ENCODE measurements at places on chromosomes 1 and 21.

DNA sequence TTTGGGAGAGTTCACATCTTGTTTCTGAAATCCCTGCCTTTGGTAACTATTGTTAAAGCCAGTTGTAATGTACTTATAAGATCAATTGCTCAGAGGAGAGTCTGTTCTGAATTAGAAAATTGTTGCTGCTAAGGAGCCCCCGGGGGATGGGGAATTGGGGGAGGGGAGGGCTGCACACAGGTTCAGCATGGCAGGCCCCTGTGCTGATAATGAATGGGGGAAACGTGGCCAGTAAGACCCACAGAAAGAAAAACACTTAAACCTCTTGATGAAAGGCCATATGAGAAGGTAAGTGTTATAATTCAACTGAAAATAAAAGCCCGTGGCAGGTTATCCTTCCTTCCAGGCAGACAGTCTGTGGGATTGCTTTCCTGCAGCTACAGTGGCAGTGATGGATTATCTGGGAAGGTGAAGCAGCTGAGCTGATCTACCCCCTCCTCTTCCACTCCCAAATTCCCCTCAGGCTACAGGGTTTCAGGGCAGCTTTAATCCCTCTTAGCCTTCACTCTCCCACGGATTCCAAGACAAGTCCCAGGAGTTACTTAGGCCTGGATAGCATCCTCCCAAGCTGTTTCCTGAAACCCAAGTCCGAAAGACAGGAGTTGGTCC, 398.8 kb downstream of the TBX15 start:
- DNase-seq, result no peak

DNA sequence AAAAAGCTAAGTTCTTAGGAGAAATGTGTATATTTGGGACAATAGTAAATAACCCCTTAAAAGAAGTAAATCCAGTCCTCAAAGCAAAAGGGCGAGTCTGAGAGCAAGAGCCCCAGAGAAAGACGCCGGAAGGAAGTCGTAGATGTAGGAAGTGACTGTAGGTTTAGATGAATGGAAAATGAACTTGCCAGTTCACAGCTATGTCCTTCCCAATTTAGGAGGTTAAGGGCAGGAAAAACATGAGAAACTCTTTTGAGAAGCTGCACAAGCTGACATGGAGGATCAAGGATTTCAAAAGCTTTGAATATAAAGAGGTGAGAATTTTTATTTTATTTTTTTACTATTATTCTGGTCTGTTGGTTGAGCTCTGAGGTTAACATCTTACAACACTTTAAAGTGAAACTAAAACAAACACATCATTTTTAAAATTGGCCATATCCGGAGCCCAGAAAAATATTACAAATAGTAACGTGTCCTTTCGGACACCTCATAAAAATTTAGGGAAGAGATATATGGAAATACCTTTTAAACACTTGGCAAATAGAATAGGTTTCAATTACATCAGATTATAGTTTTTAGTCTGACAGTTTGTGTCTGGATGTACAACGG, 1178.6 kb downstream of the MRPL39 start:
- DNase-seq, result no peak

GRCh38 chr1:54324251-54325140, 81.7 kb downstream of the SSBP3 start:
- no peak for DNase-seq

GRCh38 chr1:118304722-118305359, 119.8 kb upstream of the SPAG17 start:
- no peak for DNase-seq

DNA sequence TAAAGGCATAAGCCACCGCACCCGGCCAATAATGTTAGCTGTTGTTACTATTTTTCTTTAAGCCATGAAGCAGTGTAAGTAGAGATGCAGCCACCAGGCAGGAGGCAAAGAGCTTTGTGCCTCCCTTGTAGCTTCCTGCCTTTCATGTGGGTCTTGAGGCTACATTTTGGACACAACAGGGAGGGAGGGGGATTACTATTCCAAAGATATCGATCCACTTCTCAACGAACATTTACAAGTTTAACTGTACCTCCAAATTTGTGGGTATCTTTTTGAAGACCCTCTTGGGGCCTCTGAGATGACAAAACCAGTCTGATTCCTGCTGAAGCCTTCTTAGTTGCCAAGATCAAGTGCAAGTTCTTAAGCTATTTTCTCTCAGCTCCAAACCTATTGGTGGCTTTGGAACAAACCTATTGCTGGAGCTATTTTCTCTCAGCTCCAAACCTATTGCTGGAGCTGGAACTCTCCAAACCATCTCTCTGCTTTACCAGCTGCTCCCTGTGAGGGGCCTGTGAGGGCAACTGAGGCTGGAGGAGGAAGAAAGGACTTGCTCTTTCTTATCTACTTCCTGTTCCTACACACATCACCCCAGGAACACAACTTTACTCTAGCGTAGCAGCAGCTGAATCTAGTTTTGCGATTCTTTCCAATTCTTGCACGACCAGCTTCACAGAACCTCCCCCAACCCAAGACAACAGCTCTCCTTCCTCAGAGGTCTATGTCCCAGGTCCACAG, 16.1 kb upstream of the RCAN3 start:
- no peak for DNase-seq
